ENCODE measurements at places on chromosomes 4 and X. TPM values are rescaled to one million over a fixed set of nuclear protein-coding genes. Genes with fewer than 3 reads are reported as not detected.

GRCh38 chrX:16990839-16991238 is 44.4 kb downstream of the REPS2 start:
- DNase-seq = no peak

- DNase-seq = no peak
Observed at GRCh38 chrX:110836982-110837381, 41.4 kb upstream of the CHRDL1 start.

DNA sequence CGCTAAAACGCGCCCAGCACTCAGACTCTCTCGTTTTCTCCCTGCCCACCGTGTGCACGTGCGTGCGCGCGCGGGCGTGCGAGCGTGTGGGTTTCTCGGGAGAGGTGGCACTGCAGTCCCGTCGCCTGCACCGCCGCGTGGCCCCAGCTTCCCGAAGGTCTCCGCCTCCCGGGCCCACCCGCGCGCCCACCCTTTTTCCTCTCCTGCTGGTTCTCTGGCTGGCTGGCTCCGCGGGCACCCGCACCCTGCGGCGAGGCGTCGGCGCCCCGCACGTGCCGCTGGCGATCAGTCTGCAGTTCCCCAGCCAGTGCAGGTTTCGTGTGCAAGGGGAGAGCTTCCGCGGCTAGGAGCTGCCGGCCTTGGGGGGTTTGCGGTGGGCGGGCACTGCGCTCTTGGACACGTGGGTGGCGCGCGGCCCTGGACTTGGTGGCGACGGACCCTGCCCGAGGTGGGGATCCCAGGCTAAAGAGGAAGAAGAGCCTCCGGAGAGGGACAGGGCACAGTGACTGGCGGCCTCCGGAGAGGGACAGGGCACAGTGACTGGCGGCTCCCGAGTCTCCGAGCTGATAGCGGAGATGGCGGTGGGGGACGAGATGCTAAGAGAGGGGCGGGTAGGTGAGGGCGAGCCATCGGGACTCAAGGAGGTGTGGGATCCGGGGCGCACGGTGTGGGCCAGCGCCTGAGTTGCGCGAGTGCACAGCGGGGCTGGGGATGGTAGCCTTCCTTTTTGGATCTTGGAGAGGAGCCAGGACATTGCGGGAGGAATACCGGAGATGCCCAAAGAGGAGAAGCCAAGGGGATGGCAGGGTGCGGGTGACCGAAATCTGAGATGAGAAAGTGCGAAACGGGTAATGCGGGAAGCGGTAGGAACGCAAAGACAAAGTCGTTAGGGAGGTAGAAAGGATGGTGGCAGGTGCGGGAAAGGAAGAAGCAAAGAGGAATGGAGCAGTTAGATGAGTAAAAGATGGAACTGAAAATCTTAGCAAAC is at the start of gene FAM184B:
FAM184B (minus strand) TSS at position 322 of the 988 bp plus-strand sequence. CDS start 322 bp downstream, outside the sequence.
- peak; percentile 85 for DNase-seq

APBB2 gene
- polyA plus RNA-seq = 71.6 TPM

All from brain (organoid and tissue), 16 donors.